ENCODE measurements at places on chromosomes 2 and 18.
A peak's percentile ranks its signal among the peaks of the same experiment; 100 is the strongest.

- DNase-seq = no peak
These were observed 5.2 kb downstream of the TXNDC2 start for GRCh38 chr18:9890957-9891356.

- DNase-seq = no peak
These were observed 113.7 kb upstream of the ZFP36L2 start for GRCh38 chr2:43340066-43340465.

GRCh38 chr2:99891428-99891780, 251.0 kb downstream of the AFF3 start:
- no peak for DNase-seq

GRCh38 chr2:172281648-172282570, 145.5 kb upstream of the ITGA6 start:
- no peak for DNase-seq

- DNase-seq = no peak
These were observed 99.2 kb downstream of the PTPRM start for GRCh38 chr18:7666195-7666776.

DNA sequence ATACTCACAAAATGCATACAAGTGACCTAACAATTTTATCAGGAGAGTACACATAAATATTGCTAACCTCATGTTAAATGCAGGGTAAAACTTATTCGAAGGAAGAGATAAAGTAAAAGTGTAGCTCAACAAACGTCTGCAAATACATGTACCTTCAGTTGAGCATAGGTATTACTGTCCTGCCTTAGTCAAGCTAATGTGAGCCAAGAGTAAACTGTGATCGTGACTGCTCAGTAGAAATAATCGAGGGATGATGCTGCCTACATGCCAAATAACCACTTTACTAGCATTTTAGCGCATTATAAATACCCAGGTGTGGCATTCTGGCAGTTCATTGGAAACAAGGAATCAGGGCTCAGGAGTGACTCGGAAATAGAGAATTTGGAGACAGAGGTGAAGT, 779.5 kb downstream of the SOCS6 start:
- DNase-seq = no peak

DNA sequence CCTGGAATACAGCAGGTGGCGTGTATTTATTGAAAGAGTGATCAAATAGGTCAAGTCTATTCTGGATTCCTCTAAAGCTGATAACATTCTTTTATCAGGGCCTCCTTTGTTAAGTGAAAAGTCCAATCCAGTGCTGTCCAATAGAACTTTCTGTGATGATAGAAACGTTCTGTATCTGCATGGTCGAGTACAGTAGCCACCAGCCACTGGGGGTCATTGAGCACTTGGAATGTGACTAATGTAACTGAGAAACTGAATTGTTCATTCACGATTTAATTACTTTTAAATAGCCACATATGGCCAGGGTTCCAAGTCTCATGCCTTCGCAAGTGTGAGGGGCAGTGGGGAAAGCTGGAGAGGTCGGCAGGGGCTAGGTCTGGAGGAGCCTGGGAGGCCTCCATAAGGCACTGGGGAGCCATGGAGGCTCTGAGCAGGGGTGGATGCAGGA, 20.5 kb downstream of the SH2D6 start:
- peak; percentile 64 for DNase-seq

DNA sequence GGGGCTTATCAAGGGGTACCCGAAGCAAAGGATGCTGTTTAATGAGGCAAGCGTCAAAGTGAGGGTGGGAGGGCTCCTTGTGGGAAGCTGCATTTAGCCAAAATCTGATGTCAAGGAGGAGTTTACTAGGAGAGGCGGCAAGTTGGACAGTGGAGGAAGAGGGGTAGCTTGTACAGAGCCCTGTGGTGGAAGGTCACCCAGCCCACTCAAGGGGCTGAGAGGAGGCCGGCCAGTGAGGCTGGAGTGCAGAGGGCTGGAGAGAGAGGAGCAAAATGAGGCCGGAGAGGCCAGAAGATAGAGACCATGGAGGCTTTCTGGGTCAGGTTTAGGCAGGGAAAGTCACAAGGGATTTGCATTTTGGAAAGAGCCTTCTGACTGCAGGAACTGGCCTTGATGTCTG, 49.5 kb downstream of the ASB1 start:
- DNase-seq = no peak

DNA sequence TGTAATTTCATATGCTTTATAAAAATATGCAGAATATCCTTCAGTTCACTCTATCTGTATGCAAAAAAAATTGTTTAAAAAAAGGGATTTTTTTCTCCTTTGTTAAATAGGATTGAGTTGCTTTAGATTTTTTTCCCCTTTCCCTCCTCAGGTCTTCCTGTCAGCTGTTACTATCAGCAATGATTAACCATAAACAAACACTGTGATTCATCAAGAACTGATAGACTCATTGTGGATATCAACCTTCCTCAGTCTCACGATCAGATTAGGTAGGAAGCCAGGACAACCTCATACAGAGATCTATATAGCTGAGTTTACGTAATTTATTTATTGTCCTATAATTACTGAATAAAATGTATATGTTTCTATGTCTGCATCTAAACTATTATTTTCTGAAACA, 2136.2 kb upstream of the CELF4 start:
- DNase-seq = no peak

DNA sequence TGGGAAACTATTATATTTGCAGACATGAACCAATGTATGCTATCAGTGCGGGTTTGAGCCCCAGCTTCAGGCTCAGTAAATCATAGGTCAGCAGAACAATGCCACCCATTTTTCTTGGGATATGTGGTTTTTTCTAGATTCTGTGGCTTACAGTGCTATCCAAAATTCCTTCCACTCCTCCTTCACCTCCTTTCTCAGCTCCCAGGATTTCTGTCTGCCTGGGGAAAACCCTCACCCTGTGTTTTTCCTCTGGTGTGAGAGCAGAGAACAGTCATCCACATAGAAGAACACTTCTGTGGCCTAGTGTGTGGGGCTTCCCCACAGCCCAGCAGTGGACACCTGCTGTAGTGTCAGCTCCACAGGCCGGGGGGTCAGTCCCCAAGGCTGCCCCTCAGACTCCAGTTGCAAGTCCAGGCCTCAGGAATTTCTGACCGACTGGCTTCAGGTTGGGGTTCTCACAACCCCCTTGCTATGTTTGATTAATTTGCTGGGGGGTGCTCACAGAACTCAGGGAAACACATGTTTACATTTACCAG, 238.2 kb downstream of the LDLRAD4 start:
- no peak for DNase-seq

- DNase-seq = no peak
These were observed 764.6 kb upstream of the PKDCC start for GRCh38 chr2:41283079-41283775.

- no peak for DNase-seq
These were observed 95.4 kb downstream of the RHOB start for GRCh38 chr2:20542269-20542668.

- DNase-seq = no peak
These were observed 113.8 kb downstream of the SH3RF3 start for GRCh38 chr2:109242654-109243331.

- DNase-seq = no peak
These were observed 127.1 kb downstream of the CERS6 start for GRCh38 chr2:168583064-168583709.

- no peak for DNase-seq
These were observed 7.5 kb upstream of the DLX2 start for GRCh38 chr2:172109988-172110811.

DNA sequence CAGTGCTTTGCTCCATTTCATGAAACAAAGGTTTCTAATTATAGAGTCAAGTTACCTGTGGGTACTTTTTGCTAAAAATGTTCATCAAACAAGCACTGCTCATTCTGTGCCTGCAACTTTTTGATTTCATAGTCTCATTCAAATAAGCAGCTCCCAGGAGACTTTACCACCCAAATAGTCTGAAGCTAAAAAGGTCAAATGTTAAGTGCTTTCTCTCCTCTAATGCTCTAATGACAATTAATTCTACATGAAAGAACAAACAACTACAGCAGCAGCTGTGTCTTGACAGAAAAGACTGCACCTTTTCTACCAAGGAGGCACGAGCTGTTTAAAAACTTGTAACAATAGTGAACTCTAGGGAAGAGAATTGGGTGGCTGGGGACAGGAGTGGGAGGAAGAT, 65.3 kb downstream of the CCDC93 start:
- no peak for DNase-seq

DNA sequence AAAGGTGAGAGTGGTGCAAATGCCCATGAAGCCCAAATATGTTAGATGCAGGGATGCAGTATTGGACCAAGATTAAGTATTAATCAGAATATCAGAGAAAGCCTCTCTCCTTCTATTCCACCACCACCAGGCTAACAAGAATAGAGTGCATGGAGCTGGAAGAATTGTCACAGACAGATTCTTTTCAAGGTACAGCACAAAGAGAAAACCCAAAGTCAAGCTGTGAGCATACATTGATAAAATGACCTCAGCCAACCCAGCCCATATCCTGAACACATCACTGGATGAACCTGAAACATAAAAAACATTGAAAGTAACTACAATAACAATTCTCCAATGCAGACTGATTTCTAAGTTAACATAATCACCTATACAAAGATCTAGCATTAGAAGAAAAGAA, 445.7 kb upstream of the NETO1 start:
- no peak for DNase-seq

GRCh38 chr18:45628979-45629958, 14.0 kb downstream of the SLC14A2 start:
- no peak for DNase-seq

GRCh38 chr18:36460324-36460850, 162.9 kb downstream of the FHOD3 start:
- no peak for DNase-seq

- no peak for DNase-seq
These were observed 83.0 kb downstream of the MARCO start for GRCh38 chr2:119025013-119025412.

DNA sequence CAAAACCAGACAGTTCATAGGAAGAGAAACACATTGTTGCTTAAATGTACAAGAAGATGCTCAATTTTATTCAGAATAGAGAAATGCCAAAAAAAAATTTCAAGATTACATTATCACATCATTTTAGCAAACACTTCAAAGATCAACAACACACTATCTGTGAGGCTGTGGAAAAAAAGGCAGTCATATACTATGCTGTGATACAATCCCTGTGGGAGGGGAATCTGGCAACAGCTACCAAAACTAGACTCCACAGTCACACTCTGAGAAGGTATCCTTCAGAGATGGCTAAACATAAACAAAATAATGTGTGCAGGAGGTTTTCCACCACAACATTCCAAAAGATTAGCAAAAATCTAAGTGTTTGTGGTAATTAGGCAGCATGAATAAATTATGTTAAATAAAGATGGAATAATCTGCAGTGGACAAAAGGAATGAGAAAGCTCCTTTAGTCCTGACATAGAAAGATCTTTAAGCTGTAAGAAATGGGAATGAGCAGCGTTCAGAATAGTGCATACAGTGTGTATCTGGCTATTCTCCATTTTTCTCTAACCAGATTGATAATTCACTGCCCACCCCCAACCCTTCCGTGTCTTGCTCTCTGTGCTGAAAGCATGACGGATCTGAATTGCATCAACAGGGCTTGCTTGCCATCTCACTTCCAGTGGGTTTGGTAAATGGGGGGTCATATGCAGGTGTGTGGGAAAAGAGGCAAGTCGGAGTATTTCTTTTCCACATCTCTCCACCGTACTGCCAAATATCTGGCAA, 329.6 kb downstream of the MBD2 start:
- no peak for DNase-seq

GRCh38 chr2:67399144-67399543, 2.0 kb downstream of the ETAA1 start:
- DNase-seq = no peak

DNA sequence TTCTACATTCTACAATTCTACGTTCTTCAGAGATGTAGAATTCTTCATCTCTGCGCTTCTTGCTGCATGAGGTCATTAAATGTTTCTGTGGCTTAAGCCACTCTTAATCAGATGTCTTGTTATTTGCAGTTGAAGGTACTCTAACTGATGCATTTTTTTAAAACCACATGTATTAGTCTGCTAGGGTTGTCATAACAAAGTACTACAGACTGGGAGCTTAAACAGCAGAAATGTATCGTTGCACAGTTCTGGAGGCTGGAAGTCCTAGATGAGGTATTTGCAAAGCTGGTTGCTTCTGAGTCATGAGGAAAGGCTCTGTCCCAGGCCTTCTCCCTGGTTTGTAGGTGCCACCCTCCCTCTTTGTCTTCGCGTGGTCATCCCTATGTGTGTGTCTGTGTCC, 176.3 kb upstream of the GLI2 start:
- DNase-seq = no peak

GRCh38 chr2:8985561-8986326, 17.7 kb downstream of the MBOAT2 start:
- no peak for DNase-seq

DNA sequence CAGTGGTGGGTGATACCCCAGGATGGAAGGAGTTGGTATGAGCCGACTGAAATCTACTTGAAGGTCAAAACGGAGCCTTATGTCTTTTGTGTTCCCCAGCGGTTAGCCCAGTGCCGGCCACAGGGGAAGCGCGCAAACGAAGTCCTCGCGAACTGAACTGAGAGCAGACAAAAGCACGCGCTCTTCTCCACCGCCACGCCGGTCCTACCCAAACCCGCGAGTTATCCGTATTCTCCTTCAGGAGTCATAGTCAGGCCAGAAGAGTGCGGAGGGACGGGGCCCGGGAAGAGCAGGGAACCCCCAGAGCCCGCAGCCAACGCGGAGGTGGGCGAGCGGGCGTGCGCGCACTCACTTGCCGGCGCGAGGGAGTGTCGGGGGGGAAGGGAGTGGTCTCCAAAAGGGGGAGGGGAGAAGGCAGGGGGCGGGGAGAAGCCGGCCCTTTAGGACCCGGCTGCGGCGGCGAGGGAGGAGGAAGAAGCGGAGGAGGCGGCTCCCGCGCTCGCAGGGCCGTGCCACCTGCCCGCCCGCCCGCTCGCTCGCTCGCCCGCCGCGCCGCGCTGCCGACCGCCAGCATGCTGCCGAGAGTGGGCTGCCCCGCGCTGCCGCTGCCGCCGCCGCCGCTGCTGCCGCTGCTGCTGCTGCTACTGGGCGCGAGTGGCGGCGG, at the start of gene IGFBP2:
TSS of gene IGFBP2 (plus strand) at position 469 of the 664 bp plus-strand sequence. CDS start at position 573, 104 bp downstream.
- peak; percentile 80 for DNase-seq

DNA sequence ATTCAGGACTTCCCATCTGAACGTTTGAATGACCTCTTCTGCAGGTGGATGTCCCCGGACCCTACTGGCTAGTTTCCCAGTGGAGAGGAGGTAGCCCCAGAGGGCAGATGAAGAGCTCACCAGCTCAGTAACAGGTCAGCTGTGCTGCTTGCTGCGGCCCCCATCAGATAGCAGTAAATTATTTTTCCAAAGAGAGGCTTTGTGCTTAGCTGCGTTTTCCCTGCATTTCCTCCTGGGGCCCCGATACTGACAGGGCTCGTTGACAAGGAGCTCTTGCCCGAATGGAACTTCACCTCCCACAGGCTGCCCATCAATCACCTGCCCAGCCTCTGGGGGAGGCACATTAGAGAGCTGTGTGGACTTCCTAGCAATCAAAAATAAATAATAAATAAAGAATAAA, 185.8 kb downstream of the DOK6 start:
- peak; percentile 12 for DNase-seq

All from renal pelvis (tissue), 12 donors.